GM20000 (cell line): ENCODE measurements at places on chromosomes 2 and 18.
A peak's percentile ranks its signal among the peaks of the same experiment; 100 is the strongest.

DNA sequence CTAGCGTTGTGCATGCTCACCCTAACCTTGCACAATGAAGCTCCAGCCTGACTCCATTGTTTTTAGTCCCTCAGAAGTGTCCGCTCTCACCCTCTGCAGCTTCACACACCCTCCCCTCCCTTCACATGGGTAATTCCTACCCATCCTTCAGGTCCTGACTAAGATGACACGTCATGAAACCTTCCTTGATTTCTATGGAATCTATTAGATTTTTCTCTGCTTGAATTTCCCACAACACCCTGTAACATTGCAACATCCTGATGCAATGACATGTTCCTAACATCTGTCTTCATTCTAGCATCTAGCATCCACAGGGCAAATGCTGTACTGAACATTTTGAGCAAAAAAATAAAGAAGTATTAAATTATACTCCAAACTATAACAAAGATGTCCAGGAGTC is 77.0 kb upstream of the PID1 start:
- no peak for DNase-seq

GRCh38 chr2:101064868-101065549 is 62.9 kb downstream of the RPL31 start:
- peak; percentile 32 for DNase-seq

GRCh38 chr2:177192788-177193187 is 19.8 kb upstream of the HNRNPA3 start:
- no peak for DNase-seq

- no peak for DNase-seq
Measured at GRCh38 chr2:99959261-99960014, 183.0 kb downstream of the AFF3 start.

- no peak for DNase-seq
Measured at GRCh38 chr18:2395427-2396161, 175.7 kb downstream of the METTL4 start.

DNA sequence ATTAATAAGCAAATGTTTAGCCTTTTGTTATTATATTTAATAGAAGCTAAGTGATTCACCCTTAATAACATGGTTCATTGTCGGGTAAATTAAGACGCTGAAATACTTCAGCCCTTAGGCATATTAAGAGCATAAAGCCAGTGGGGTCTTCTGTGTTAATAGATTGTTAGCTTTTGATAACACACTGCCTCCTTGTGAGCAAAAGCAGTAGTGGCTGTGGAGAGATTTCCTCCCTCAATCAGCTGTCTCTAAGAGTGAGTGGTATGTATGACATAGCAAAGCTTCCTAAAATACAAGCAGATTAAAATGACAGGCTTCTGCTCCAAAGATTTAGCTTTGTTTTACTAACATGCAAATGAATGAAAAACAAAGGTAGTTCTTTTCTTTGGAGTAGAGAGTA is 143.7 kb upstream of the SYT4 start:
- no peak for DNase-seq

- DNase-seq, result no peak
Measured at GRCh38 chr2:65566617-65567016, 134.2 kb upstream of the SPRED2 start.

- no peak for DNase-seq
Measured at GRCh38 chr2:132902626-132903025, 232.6 kb upstream of the LYPD1 start.

GRCh38 chr2:105237045-105237765 is 4.3 kb upstream of the GPR45 start:
- DNase-seq, result no peak

DNA sequence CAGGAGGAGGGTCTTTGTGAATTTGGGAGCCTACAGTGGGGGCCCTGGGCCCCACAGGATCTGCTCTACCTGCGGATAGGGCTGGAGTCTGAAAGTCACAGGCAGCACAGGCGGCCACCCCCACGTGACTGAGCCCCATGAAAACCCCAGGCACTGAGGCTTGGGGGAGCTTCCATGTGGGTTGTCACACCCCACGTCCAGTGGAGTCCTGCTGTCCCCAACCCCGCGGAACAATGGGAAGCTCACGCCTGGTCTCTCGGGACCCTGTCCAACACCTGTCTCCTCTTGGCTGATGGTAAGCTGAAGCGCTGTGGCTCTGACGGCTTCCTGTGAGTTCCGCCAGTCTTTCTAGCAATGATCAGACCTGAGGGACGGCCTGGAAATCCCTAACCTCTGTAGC is 85.8 kb downstream of the PTGR3 start:
- no peak for DNase-seq

DNA sequence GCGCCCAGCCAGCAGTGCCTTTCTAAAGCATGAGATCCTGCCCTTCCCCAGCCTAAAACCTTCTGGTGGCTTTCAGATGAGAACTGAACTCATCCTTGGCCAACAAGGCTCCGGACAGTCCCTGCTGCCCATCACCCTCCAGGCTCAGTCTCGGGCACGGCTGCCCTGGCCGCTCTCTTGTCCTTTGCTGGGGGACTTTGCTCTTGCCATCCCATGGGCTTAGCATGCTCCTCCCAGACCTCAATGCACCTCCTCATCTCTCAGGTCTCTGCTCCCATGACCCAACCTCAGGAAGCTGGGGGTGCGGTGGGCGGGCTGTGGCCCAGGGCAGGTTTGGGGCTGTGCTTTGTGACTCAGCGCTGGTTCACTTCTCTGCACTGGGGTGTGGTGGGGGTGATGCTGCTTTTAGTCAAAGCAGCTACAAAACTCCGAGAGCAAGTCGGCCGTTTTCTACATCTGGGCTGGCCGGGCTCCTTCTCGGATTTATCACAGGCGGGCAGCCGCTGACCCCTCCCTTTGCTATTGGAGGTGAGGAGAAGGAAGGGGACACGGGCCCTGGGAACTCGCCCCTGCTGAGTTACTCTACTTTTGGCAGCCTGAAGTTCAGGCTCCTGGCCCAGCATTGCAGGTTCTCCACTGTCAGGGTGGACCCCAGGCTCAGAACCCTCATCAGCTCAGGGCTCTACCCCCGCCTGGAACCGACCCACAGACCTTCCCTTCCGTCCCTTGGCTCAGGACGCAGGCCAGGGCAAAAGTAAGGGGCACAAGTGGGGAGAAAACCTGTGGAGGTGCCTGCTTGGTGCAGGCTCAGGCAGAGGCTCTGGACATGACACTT is 90.6 kb upstream of the TAF1B start:
- DNase-seq, result peak; percentile 59

DNA sequence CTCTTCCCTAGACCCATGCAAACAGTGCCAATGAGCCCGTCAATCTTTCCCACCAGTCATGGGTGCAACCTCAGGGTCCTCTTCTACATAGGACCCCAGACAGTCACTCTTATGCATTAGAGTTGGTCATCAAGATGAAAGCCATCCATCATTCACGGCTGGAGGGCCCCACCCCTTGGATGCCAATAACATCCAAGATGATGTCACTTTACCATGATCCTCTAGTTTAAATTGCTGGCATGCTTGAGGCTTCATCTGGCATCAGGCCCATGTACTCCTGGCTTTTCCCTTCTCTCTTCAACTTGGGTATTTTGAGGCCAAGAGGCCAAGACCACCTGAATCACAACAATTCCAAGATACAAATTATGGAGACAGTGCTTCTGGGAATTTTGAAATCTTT is 91.1 kb upstream of the MAPK4 start:
- DNase-seq, result no peak

- DNase-seq, result peak; percentile 68
Measured at GRCh38 chr2:74334931-74335333, 8.3 kb downstream of the SLC4A5 start.

- DNase-seq, result no peak
Measured at GRCh38 chr2:64654063-64654811, 524 bp upstream of the SERTAD2 start.

DNA sequence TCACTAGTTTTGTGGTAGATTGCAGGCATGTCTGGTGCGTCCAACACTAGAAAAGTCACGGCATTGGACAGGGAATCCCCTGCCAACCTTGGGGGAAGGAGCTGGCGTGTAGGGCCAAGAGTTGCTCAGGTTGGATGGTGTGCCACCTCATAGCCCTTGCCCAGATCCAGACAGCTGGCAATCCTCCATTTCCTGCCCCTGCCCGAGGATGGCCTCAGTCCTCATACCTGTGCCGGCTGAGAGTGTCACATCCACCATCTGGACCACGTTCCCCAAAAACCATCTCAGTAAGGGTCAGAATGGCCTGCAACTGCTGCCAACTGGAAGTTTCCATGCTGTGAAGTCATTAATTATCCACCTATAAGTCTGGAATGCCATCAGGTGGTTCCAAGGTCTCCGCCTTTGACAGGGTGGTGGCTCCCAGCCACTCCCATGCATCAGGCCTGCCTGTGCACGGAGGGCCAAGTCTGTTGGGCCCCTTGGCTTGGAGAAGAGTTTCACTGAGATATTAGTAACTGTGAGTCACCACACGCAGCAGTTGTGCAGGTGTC is 55.0 kb downstream of the IMPA2 start:
- DNase-seq, result no peak

DNA sequence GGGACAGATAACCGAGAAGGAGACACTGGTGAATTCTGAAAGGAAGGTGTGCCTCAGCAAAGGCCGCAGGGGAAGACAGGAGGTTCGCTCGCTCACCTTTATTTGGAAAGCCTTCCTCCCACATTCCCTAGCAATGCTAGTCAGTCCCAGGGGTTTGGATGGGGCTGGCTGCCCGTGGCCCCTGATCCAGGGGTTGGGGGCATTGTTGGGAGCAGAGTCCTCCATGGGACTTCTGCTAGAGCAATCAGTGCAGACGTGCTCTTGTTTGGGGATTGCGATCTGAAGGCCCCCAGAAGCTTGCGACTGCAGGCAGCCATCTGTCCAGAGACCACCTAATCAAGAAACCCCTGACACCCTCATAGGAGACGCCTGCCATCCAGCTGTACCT is 6.0 kb upstream of the CYP27C1 start:
- DNase-seq, result no peak

- no peak for DNase-seq
Measured at GRCh38 chr18:27712066-27712465, 464.9 kb downstream of the CDH2 start.

DNA sequence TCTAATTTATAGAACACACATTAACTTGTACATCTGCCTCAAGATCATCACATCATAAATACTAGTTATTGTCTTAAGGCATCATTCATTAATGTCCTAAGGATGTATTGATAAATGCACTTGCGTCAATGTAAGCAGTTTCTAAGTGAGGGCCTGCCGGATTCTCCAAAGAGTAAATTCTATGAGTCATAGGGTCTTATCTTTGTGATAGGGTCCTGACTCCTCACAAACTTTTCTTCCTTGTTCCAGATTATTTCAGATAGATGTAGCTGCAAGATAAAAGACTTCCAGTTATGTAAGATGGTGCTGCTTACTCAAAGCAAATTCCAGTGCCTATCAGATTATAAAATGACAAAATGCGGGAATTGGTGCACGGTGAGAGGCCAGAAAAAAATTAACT is 315.0 kb upstream of the SLC39A10 start:
- no peak for DNase-seq

DNA sequence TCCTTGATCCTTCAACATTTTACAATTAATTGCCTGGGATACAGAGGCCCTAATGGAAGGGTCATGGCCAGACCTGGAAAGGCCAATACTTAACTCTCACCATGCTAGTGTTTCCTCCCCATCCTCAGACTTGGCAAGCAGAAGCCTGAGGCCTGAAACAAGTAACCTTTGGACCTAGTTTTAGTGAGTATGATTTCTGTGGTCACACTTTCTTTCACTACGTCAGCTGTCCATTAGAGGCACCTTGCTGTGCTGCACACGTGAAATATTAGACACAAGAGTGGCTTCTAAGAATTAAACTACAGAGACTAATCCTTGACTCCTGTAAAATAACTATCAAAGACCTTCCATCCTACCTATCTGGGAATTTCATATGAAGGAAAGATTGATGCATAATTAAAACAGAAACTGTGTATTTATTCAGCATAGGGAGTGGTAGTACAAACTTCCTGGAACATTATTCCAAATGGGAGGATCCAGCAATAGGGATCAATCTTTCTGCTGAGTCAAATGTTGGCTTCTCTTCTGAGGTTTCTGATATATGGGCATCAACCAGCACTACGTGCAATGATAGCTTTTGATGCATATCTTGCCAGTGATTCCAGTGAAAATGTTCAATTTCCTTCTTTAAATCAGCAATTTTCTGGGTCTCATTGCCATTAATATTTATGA is 249.7 kb downstream of the IKZF2 start:
- DNase-seq, result no peak

GRCh38 chr18:59479776-59480175 is 120.7 kb upstream of the LMAN1 start:
- DNase-seq, result no peak

GRCh38 chr18:25044694-25045093 is 307.3 kb downstream of the ZNF521 start:
- DNase-seq, result no peak

- DNase-seq, result no peak
Measured at GRCh38 chr2:11404376-11405073, 60.1 kb upstream of the ROCK2 start.
